ENCODE measurements at places on chromosomes 7 and 10.

- no peak for DNase-seq
Measured at GRCh38 chr10:119233821-119234220, 26.4 kb downstream of the GRK5 start.

DNA sequence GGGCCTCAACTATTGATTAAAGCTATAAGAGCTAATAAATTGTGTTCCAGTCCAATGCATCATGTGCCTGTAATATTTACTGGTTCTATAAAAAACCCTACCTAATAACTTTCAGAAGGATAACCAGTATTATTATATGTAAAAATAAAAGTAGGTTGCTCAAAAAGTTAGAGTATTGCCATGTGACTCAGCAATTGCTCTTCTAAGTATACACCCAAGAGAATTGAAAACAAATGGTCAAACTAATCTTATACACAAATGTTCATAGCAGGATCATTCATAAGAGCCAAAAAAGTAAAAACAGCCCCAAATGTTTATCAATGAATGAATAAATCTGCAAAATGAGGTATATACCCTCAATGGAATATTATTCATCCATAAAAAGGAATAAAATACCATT, 89.5 kb upstream of the TES start:
- no peak for DNase-seq

DNA sequence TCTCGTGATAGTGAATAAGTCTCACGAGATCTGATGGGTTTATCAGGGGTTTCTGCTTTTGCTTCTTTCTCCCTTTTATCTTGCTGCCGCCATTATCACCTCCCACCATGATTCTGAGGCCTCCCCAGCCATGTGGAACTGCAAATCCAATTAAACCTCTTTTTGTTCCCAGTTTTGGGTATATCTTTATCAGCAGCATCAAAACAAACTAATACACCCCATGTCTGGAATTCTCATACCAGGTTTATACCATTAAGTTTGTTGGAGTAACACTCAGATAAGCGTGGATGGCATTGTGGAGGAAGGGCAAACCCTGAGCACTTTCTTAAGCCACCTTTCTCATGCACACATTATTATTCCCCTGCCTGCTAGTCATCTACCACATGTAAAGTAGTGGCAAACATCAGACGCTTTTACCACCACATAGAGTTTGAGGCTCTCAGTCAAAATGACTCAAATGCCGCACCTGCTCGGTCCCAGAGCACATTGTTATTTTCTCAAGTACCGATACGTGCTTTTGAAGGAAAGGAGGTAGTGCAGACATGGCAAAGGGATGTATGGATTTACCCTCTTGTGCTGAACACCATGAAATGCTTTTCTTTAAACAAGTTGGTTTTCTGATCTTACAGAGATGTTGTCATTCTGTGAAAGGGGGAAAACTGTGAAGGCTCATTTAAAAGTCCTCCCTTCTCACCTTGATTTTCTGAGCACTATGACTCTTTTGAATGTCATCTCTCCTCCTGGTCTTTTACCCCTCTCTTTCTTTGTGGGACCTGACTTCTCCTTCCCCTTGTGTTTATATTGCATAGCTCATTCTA, 429.7 kb downstream of the EXOC4 start:
- DNase-seq: no peak

- peak; percentile 29 for DNase-seq
Measured at GRCh38 chr7:43646603-43647338, 63.9 kb downstream of the STK17A start.

- DNase-seq: no peak
Measured at GRCh38 chr10:44985175-44985681, 6.6 kb upstream of the DEPP1 start.

DNA sequence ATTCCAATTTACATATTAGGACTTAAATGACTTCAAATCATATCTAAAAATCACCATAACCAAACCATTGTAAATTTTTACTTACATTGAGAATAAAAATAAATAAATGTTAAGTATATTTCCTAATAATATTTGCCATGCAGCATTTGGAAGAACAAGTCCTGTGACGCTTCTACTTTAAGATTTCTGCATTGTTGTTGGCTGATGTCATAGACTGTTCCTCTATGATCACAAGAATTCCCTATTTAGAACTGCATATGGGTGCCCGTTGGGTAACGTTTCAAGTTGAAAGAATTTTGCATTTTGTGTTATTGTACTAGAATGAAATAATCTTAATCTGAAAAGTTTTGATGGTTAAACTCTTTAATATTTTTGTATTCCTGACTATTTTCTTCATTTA, 5.1 kb upstream of the ITGB1 start:
- no peak for DNase-seq

GRCh38 chr10:104274762-104275721, 6.1 kb downstream of the GSTO2 start:
- no peak for DNase-seq

Measured in MV-4-11 (cell line).